AG10803 (cell line): ENCODE measurements at places on chromosomes 1 and 21.

- DNase-seq: no peak
Measured at GRCh38 chr1:43951021-43951985, 4.6 kb downstream of the IPO13 start.

DNA sequence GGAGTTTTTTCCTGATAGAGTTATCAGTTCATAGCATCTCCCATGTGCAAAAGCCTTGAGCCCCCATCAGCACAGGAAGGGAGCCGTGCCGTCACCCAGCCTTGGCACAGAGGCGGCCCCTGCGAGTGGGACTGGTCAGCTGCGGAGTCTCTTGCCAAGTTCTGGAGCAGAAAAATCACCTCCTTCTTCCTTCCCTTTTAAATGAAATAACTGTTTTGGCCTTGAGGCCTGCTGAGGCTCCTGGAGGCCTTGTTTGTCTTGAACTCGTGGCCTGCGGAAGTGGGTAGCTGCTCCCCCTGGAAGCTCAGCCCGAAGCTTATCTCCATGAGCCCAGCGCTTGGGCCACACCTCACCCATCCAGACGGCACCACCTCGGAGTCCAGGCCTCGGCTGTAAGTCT is 145.7 kb upstream of the TMEM51 start:
- DNase-seq: no peak

DNA sequence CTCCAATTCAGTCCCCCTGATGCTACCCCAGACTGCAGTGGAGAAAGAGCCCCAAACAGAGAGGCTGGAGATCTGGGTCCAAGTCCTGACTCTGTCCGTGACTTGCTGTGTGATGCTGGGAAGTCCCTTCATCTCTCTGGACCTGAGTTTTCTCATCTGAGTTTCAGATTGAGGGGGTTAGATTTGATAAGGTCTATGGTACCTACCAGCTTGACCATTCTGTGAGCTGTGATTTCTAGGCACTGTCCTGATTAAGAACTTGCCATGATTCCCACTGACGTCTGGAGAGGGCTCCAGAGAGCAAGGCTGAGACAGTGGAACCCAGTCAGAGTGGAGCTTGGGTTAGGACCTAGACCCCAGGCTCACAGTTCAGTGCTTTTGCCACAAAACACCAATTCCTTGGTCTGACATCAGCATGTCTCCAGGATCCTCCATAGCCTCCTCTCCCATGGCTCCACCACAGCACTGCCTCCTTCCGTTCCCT is 43.8 kb upstream of the DMBX1 start:
- DNase-seq: no peak

DNA sequence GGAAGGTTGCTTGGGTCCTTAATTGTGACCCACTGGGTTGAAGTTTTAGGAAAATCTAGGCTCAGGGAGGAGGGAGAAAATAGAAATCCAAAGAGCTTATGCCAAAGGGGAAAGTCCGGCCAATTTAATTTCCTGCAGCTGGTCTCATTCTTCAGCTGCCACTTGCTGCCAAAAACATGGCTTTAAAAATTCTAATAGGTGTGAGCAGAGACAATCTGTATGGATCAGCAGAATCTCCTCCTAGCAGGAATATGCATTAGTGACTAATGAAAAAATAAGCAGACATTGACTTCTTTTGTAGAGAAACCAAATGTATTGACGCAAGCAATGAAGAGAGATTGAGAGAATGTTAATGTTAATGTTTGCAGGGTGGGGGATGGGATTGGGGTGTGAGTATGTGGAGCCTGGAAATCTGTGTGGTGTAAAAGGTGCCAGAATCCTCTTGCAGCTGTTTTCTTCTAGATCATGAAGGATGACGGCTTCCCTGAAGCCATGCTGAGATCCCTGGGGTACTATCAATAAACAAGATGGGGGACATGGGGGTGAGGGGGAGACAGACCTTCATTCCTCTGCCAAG is 35.3 kb downstream of the VWA5B1 start:
- no peak for DNase-seq

GRCh38 chr21:45147473-45148315 is 73.3 kb downstream of the ADARB1 start:
- DNase-seq: no peak

DNA sequence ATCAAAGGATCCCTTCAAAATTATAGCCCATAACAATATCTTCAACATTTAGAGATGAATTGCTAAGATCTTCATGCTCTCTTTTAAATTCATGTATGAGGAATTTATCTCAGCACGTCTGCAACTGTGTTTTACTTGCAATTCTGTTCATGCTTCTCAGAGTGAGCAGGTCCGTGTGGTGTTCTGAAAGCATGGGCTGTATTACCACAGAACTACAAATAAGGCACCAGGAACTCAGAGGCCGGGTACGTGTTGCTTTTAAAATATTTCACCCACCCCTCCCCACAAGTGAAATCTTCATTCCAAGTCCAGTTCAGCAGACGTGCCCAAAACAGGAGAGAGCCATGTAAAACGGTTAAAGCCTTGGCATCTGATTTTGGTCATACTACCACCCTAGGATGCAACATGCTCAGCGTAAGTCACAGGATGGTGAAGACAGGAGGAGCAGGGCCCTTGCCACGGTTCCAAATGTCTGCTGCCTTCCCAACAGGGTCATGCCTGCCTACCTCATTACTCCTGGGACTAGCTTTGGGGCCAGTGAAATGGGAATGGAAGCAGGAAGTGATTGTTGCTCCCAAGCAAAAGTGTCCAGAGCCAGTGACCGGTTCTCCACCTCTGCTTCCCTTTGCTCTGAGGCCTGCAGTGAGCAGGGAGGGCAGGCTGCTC is 133.7 kb downstream of the PTPN14 start:
- DNase-seq: peak; percentile 64

- peak; percentile 41 for DNase-seq
Measured at GRCh38 chr1:66464351-66464750, 69.6 kb upstream of the SGIP1 start.

DNA sequence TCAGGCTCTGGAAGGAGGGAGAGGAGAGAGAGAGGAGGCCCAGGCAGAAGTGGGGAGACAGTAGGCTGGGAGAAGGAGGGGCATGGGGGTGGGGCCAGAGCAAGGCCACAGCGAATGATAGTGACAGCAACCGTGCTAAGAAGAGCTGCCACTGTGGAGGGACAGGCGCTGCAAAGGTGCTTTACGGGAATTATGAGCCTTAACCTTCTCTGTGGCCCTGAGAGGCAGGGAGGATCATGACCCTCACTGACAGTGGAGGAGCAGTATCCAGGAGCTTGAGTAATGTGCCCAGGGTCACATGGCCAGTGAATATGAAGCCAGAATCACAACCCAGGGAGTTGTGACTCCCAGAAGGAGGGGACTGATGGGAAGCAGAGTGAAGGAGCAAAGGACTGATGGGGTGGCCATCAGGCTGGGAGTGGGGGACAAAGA is 53.4 kb upstream of the RPL11 start:
- no peak for DNase-seq

DNA sequence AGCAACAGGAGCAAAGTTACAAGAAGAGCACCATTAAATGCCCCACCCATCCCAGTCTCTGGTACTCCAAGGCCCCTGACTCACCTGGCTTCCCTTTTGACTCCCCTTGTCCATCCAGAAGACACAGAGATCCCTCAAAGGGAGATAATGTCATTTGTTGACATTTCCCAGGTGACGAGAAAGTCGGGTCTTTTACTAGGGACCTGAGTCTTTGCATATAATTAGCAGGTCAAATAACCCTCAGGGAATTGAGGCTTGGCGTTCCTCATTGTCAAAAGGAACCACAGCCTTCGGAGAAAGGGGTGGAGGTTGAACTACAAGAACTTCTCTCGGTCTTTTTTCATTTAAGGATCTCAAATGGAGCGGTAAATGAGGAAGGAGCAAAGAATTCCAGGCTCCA is 133.2 kb downstream of the PROX1 start:
- DNase-seq: no peak

DNA sequence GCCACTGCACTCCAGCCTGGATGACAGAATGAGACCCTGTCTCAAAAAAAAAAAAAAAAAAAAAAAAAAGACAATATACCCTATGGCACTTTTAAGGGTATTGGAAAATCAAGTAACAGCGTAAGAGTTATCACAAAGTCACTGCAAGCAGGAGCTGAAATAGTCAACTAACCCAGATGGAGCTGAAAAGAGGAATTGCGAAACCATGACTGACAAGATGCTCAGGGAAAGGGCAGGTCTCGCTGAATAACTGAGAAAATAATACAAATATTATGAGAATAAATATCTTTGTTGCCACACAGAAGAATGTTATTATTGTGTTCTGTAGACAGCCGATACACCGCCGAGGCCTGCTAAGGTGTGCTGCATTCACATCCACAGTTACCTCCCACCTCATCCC is 17.8 kb downstream of the HLCS start:
- DNase-seq: peak; percentile 67

GRCh38 chr21:15788847-15789523 is 59.2 kb downstream of the USP25 start:
- DNase-seq: peak; percentile 51

- no peak for DNase-seq
Measured at GRCh38 chr1:32005522-32005921, 8.1 kb upstream of the KHDRBS1 start.

GRCh38 chr1:89557445-89557825 is 32.8 kb downstream of the LRRC8B start:
- no peak for DNase-seq

DNA sequence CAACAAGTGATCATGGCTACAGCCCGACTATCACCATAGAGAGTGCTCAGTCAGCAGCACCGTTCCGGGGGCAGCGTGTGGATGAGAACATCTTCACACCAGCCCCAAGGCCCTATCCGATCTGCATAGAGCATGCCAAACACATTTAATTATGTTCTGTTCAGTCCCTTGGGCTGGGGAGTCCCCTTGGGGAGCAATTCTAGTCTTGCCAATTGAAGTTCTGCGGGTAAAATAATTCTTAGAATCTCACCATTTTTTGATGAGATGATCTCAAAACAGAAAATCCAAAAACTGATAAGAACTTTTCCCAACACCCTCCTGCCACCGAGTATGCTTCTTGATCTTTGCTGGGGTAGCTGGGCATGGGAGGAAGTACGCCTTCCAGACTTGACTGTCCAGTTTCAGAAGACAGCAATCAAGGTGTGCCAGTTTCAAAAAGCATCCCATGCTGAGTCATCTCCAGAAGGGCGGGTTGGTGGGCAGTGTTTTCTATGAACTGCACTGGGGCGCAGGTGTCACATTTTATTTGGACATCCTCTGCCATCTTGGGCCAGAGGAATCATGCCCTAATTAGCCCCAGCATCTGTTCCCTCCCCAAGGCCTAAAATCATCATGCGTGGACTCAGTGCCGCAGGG is 20.8 kb upstream of the PTPRF start:
- DNase-seq: no peak

GRCh38 chr1:62131093-62131725 is 63.4 kb upstream of the L1TD1 start:
- peak; percentile 70 for DNase-seq

GRCh38 chr21:39531064-39531463 is 79.3 kb downstream of the SH3BGR start:
- DNase-seq: no peak

DNA sequence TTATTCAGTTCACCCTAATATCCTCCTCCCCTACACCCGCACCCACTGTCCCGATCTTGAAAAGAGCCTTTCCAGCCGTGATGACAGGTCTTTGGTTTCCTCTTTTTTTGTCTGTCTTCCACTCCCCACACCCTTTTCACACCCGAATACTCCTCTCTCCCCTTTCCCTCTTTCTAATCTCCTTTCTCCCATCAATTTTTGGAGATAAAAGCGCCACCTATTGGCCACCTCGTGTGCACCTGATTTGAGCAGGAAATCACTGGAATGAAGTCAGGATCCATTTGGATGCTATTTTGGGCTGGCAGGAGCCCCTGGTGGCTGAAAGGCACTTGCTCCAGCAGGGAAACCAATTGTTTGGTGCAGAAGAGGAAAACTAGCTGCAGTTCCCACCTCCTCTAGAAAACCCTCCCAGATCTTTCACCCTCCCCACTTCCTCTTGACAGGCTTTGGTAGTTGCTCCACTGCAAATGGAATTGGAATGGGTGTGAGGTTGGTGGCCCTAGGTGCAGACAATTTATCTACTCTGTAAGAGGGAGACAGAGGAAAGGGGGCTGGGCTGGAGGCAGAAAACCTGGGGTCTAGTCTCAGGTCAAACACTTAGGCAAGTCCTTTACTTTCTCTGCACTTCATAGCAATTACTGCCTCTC is 8.4 kb downstream of the FOXE3 start:
- DNase-seq: peak; percentile 61

- DNase-seq: no peak
Measured at GRCh38 chr1:204265665-204266064, 51.9 kb upstream of the GOLT1A start.

GRCh38 chr1:72037745-72038343 is 244.5 kb downstream of the NEGR1 start:
- DNase-seq: peak; percentile 51

- DNase-seq: peak; percentile 99
Measured at GRCh38 chr1:54934869-54935268, 45.6 kb upstream of the TMEM61 start.

GRCh38 chr1:33143176-33143575 is 38.7 kb downstream of the TRIM62 start:
- DNase-seq: peak; percentile 37

- no peak for DNase-seq
Measured at GRCh38 chr1:33281554-33282303, 25.4 kb downstream of the ZNF362 start.

GRCh38 chr1:10516925-10517676 is 42.4 kb downstream of the PEX14 start:
- no peak for DNase-seq

DNA sequence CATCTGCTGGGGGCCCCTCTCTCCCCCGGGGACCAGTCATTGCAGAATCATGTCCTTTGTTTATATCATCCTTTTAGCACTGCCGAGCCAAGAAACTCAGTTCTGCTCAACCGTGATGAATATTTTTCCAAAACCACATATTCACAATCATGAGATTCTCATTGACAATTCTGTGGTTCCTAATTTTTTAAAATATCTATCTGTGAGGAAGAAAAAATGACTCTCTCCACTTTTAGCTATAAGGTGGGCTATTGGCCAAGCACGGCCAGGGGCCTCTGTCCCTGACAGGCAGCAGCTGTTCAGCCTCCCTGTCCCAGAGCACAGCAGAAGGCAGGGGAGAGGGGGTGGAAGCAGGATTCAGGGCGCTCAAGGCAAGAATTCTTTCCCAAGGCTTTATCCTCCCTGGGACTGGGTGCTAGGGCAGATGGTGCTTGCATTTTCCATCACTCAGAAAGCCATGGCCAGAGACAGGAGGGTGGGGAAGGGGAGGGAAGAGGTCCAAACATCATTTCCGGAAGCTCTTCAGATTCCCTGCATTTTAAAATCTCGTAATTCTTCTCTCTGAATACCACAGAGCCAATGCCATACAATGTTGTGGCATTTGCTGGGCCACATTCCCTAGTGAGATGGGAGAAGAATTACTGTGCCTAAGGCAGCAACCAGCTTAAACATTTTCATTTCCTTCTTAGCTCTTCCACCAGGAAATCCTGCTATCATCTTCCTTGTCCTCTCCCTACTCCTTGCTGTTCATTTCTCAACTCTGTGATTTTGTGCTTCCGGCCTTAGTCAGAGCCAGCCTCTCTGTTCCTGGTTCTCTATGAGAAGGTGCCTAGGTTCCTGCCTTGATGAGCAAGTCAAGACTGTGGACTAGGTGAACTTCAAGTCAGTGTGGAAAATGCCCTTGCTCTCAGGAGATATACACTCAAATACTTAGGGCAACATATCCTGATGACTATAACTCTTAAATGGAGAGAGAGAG is 60.3 kb downstream of the KCNJ6 start:
- DNase-seq: peak; percentile 96
